NCI-H2081 (cell line): ENCODE measurements at places on chromosomes 1 and 21.

GRCh38 chr1:42730988-42731387, 9.0 kb downstream of the CLDN19 start:
- DNase-seq: peak; percentile 58

DNA sequence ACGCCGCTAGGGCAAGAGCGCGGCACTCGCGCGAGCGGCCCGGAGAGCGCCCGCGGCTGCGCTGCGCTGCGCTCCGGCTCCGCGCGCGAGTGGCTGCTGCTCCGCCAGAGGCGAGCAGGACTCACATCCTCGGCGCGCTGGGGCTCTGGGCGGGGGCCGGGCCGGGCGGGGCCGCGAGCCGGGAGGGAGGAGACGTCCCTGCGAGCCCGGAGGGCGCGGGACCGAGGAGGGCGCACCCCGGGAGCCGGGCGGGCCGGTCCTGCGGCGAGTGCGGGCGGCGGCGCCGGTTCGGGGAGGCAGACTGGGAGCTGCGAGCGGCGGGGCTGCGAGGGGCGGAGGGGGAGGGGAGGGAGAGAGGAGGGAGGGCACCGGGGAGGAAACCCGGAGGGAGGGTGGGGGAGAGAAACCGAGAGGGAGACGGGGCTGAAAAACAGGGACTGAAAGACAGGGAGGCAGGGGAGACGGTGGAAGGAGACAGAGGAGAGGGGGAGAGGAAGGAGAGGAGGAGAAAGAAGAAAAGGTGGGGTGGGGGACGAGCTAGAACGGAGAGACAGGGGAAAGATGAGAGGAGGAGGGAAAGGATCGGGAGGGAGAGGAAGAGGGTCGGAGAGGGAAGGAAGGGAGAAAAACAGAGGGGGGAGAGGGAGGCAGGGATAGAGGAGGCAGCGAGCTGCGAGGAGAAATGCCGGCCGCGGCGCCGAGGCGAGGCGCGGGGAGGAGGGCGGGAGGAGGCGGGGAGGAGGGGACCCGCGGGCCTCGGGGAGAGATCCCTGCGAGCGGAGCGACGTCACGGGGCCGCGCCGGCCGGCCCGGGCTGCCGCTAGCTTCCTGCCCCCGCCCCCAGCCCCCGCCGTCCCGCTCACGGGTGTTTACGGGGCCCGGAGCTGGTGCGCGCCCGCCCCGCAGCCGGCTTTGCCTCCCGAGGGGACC, at the start of gene CAMK2N1:
CAMK2N1 (minus strand) TSS at position 684 of the 930 bp plus-strand sequence. CDS start 831 bp downstream, outside the sequence.
- peak; percentile 42 for DNase-seq

DNA sequence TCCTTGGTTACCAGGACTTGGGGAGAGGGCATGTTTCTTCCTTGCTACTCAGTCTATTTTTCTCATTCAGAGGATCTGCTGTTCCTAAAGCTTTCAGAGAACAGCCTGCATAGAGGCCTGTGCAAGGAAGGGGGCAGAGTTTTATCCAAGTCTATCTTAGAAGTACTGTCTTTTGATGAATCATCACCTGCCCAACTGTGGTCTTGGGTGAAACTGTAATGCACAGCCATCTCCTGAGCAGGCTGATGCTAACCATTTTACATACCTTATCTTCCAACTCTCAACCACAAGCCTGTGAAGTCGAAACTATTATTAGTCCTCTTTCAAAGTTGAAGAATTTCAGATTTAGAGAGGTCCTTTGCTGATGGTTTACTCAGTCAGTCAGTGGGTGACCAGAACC, 368.0 kb downstream of the HHAT start:
- DNase-seq: no peak

DNA sequence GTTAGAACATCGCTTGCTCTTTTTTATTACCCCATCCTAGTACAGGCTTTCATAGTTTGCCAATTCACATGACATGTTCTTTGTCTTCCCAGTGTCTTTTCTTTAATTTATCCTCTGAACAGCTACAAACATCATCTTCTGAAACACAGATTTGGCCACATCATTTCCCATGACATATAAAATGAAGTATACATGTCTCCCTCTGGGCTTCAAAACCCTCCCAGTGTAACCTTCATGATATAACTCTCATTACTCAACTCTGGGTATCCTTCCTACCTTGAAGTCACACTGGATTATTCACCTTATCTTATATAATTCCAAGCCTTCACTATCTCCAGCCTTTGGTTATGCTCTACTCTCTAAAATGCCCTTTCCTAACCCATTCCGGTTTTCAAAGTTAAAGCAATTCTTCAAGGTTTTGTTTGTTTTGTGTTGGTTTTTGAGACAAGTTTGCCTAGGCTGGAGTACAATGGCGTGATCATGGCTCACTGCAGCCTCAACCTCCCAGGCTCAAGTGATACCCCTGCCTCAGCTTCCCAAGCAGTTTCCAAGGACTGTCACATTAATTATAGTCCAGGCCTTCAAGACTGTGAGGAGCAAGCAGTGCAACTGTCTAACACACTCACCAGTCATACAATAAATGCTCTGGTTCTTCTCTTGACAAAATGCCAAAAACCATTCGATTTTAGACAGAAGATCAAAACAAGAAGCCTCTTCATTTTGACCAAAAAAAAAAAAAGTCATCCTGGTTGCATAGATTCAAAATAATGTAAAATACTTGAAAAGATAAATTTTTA, 5.8 kb downstream of the RGS1 start:
- DNase-seq: no peak

- DNase-seq: no peak
Observed at GRCh38 chr1:111699268-111699667, 39.9 kb downstream of the INKA2 start.

GRCh38 chr1:235012436-235013210, 116.0 kb downstream of the TOMM20 start:
- DNase-seq: no peak

DNA sequence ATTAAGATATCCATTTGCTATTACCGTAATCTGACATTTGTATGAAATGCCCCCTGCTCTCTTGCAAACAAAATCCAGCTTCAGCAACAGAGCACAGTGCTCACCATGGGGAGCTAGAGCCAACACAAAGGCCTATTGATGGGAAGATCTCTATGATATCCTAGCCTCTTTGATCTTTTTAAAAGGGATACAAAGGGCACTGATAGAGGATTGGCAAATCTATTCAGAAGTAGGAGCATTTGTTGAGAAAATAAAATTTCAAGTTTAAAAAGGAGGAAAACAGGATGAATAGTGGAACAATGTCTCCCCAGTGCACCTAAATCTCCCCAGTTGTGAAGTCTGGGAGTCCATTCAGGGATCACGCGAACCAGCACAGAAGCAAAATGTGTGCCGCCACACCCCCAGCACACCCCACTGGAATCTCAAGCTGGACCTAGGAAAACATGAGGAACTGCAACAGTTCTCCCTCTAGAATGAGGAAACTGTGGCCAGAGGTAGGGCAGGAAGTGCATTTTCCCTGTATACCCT, 32.2 kb downstream of the MRAP start:
- peak; percentile 51 for DNase-seq

- no peak for DNase-seq
Observed at GRCh38 chr1:147897029-147897752, 5.4 kb upstream of the GJA8 start.

GRCh38 chr1:20662110-20662475, 924 bp upstream of the DDOST start:
- no peak for DNase-seq

DNA sequence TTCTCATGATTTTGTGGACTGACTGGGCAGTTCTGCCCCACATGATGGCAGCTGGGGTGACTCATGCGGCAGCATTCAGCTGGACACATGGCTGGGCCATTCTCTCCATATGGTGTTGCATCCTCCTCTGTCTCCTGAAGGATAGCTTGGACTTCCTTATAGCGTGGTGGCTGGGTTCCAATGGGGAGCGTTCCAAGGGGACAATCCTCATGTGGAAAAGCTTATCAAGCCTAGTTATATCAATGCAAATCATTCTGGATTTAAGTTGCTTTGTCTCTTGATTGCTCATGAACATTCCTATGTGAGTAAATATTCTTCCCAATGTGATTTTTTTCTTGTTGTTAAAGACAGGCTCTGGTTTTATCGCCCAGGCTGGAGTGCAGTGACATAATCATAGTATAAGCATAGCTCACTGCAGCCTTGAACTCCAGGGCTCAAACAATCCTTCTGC, 13.2 kb upstream of the SLC2A1 start:
- DNase-seq: no peak

DNA sequence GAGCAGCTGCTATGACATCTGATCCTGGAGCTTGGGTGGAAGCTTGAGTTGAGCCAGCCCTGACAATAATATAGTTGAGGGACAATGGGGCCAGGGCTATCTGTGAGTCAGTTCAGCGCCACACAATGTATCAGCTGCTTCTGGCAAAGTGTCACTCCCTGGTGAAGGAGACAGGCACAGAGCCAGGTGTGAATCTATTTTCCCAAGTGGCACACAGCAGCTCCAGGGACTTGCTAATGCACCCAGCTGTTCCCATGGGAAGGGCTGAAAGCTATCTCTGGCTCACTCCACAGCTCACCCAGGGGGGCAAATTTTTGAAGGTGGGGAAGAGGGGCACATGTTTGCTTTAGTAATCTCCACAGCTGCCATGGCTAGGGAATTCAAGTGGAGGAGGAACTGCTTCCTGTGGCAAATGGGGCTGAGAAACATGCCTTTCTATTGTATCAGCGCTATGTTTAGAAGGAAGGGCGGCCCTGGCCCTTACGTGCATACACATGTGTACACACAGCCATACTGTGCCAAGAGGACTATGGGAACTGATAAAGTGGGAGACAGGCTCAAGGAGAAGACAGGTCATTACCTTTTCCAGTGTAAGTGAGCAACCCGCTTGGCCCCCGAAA, 2.2 kb downstream of the CYB5R1 start:
- DNase-seq: peak; percentile 99
